ENCODE measurements at places on chromosomes 4 and X. TPM values are rescaled to one million over a fixed set of nuclear protein-coding genes. Genes with fewer than 3 reads are reported as not detected.

NHS gene
- 7.8 TPM for total RNA-seq

CFI gene
- total RNA-seq, result 52.0 TPM

CT47B1 gene
- not detected for total RNA-seq

ARR3 gene
- total RNA-seq, result not detected

GSX2 gene
- not detected for total RNA-seq

C4orf50 gene
- total RNA-seq, result 0.32 TPM

CLNK gene
- 1.2 TPM for total RNA-seq

SPIN2A gene
- 2.6 TPM for total RNA-seq

IGFBP7 gene
- total RNA-seq, result 288 TPM

DNA sequence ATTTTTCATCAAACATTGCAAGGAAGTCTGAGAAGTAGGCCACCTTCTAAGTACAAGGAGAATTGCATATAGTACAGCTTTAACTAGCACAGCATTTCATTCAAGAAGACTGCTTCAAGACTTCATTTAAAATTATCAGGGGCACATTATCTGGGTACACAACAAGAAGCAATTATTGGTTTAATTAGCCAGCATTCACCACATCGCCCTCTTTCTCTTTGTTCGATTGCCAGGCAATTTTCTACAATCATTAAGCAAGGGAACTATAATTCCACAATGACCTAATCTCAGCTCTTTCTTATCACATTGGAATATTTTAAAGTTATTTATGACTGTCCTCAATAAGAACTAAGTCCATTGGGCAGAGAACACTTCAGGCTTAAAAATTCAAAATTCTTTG lies 1347.1 kb upstream of the PABPC4L start:
- DNase-seq, result no peak

DNA sequence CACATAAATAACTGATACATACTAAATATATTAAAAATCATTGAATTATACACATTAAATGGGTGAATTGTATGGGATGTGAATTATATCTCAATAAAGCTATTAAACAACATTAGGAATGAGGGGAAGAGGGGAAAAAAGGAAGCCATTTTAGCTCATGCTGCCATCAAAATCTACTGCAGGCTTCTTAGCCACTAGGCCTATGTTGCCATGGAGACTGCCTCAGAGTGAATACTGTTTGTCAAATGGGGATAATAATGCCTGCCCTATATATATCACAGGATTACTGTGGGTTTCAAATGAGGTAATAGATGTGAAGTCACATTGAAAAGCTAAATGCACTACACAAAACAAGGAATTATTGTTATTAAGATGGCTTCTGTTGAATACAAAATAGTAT lies 21.2 kb downstream of the TMEM255A start:
- no peak for DNase-seq

- no peak for DNase-seq
These were observed 5.8 kb downstream of the PTTG2 start for GRCh38 chr4:37966044-37966443.

- no peak for DNase-seq
These were observed 37.3 kb upstream of the ARAF start for GRCh38 chrX:47523713-47524166.

DNA sequence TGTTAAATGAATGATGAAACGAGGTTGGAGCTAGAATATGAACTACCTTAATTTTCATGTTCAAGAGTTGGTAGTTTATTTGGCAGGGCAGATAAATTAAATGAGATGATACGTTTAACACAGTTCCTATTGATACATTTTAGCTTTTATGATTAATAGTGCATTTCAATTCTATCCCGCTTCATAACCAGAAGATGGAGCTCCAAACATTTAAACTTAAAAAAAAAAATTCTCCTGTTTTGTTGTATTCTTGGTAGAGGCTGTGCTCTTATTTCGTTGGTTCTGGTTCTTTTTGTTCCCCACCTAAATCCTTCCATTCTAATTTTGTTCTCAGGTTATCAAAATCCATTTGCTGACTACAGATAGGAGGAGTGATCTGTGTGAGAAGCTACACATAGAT lies 71.8 kb upstream of the PTPN13 start:
- DNase-seq, result no peak

- no peak for DNase-seq
These were observed 271.9 kb downstream of the MID1IP1 start for GRCh38 chrX:39073131-39073530.

DNA sequence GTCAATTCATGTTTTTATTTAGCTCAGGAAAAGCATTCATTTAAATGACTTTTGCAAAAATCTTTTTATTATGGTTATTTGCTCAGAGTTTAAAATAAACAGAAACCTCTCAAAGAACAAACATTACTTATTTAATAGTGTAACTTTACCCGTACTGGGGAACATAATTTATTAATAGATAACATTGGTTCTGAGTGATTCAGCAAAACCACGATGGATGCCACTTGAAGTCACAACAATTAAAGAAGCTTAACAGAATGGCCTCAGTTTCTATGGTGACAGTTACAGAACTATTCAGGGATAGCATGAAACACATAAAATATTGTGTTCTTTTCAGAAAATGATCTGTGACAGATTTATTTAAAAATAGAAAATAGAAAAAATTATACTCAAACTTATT lies 368.7 kb downstream of the CCSER1 start:
- no peak for DNase-seq

- DNase-seq, result no peak
These were observed 61.0 kb downstream of the SEPSECS start for GRCh38 chr4:25098964-25099891.

- no peak for DNase-seq
These were observed 163.2 kb downstream of the HS6ST2 start for GRCh38 chrX:132795181-132795580.

DNA sequence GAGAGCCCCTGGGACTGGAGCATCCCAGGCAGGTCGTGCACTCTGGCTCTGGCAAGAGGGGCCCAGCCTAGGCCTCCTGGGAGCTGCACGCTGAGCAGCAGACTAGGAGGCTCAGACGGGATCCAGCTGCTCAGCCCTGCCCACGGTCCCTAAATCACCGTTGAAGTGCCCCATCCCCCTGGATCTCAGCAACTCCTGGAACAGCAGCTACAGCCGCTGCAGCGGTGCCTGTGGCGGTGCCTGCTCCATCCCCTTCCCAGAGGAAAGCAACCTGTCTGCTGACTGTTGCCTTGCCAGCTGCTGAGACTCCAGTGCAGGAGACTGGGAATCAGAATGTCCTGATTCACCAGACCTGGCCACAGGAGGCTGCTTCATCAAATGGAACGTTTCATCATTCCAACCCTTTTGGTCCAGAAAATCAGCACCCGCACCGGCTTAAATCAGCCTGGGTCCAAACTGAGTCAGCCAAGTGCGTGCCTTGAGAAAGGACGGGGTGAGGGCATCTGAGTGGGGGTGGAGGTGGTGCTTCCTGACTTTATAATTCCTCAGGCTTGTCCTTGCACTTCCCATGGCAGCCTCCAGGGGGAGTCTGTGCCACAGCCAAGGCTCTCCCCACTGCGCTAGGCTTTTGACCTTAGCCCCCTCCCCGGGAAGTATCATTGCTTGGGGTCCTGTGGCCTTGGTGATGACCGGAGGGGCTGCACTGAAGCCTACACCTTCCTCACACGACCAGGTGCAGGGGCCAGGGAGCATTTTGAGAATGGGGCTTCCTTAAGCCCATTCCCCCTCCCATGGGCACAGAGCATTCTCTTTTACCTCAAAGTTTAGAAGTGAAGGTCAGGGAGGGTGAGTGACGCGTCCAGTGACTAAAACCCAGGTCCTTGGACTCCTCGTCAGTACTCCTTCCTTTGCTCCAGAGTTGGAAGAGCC lies 6.5 kb downstream of the ZNF185 start:
- DNase-seq, result no peak

DNA sequence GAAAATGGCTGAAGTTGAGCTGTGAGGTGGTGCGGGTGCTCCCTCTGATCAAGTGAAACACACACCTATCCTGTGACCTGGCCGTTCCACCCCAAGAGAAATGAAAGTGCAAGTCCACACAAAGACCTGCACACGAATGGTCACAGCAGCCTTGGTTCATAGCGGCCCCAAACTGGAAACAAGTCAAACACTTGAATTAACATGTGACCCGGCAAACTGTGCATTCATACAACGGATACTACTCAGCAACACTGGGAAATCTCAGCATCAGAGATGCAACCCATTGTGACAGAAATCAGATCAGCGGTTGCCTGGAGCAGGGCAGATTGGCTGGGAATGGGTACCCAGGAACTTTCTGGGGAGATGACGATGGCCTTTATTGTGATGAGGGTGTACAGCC lies 7.6 kb downstream of the G6PD start:
- DNase-seq, result no peak

GRCh38 chr4:180437601-180438000 lies 1805.6 kb upstream of the TENM3 start:
- DNase-seq, result no peak

DNA sequence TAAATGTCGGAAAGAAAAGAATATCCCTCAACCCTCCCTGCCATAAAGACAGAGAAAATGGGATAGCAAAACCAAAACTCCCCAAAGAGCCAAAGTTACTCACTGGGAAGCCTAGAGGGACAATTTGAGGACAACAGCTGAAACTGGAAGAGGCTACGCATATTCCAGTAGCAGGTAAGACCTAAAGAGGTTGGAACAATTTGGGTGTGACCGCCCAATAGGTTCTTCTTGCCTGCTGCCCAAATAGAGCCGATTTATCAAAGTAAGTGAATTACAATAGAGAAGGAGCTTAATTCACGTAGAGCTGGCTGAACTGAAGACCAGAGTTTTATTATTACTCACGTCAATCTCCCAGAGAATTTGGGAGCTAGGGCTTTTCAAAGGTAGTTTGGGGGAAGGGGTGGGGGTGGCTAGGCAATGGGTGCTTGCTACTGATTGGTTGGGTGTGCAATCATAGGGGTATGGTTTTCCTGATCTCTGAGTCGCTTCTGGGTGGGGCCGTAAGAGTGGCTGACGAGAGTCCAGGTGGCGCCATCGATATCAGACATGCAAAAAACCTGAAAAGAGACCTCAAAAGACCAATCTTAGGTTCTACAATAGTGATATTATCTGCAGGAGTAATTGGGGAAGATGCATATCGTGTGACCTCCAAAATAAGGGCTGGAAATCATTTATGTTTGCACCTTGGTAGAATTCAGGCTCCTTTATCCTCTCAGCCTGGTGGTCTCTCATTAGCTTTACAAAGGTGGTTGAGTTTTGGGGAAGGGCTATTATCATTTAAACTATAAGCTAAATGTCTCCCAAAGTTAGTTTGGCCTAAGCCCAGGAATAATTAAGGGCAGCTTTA lies 39.0 kb upstream of the SLC7A3 start:
- no peak for DNase-seq

DNA sequence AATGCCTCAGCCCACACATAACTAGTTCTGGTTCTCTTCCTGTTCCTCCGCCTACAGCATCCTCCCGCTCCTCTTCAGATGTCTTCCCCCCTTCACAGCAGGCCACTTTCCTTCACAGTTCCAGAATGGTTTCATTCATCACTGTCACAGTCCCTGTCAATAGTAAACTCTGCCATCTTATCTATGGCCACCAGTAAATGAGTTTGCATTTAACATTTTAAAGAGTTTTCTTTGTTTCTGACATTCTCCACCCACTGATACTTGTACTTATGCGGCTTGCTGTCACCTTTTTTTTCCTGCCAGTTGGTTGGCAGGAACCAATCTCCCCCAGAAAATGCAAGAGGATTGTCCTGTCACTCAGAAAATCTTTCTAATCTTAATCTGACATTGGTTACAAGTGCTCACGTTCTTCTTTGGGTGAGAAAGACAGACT lies 114.1 kb downstream of the GLUD2 start:
- DNase-seq, result no peak

GRCh38 chrX:68997911-68998310 lies 167.3 kb downstream of the PJA1 start:
- no peak for DNase-seq

DNA sequence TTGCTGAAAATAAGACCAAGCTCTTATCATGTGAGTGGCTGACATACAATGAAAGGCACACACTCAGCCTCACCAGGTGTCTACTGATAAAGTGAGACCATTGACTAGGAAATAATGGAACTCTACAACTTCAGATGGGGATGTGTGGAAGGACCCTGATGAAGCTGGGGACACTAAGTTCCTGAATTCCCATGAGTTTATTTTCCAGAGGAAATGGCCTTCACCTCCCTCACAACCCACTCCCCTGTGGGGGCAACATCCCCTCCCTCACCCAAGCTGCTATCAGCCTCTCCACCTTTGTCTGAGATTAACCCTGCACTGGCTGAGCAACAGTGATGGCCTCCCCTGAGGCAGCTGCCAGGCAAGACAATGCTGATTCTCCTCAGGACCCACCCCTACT lies 55.2 kb upstream of the SMARCAD1 start:
- no peak for DNase-seq

GRCh38 chr4:73222466-73223257 lies 35.9 kb downstream of the ANKRD17 start:
- peak; percentile 88 for DNase-seq

- DNase-seq, result no peak
These were observed 177.0 kb downstream of the CAMK2D start for GRCh38 chr4:113584407-113585150.

DNA sequence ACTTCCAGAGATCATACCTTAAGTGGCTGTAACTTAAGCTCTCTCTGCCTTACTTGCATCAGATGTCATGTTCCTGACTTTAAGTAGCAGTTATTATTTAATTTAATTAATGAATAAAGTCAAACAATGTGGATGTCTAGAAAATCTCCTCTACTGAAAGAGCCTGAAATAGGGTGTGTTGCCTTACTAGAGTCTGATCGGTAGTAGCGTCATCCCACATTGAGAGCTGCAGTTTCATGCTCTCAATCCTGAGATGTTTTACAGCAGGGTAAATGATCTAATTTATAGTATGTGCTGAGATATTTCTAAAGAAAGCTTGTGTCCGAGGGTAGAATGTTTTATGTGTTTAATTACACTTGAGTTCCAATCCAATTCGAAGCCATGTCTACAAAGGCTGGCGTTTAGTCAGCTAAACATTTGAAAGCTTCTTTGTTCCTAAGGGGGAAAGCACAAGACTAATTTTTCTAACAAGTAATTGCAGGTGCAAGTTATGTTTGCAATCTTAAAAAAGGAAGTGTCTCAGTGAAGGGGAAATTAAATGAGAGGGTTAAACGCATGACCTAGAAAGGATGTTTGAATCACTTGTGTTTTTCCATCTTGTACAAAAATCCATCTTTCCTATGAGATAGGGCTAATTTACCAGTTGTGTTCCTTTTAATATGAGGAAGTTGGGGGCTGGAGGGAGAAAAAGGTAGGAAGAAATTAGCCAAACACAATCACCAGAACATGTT lies 391.0 kb upstream of the MAGEB2 start:
- DNase-seq, result no peak

Measured in urinary bladder (tissue), 4 donors.